ENCODE measurements at places on chromosomes 11 and 22. TPM values are rescaled to one million over a fixed set of nuclear protein-coding genes. Genes with fewer than 3 reads are reported as not detected.
A peak's percentile ranks its signal among the peaks of the same experiment; 100 is the strongest.

DNA sequence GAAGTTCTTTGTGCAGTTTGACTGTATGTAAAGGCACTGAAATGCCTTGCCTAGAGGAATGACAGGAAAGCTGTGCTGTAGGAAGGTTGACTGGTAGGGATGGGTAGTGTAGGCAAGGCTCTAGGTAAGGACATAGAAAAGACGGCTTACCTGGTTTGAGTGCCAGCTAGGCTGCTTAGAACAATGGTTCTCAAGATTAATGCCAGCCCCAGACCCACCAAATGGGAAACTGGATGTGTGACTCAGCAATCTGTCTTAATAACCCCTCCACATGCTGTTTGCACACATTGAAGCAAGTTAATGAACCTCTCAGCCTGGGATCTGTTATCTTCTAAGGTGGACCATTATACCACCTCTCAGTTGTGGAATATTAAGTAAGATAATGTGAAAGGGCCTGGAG lies 3.7 kb downstream of the RPS3 start:
- DNase-seq, result no peak

GRCh38 chr11:65355776-65356393 lies 1.3 kb downstream of the TIGD3 start:
- no peak for DNase-seq

- peak; percentile 48 for DNase-seq
Observed at GRCh38 chr22:47678048-47678447, 915.6 kb downstream of the TBC1D22A start.

DNA sequence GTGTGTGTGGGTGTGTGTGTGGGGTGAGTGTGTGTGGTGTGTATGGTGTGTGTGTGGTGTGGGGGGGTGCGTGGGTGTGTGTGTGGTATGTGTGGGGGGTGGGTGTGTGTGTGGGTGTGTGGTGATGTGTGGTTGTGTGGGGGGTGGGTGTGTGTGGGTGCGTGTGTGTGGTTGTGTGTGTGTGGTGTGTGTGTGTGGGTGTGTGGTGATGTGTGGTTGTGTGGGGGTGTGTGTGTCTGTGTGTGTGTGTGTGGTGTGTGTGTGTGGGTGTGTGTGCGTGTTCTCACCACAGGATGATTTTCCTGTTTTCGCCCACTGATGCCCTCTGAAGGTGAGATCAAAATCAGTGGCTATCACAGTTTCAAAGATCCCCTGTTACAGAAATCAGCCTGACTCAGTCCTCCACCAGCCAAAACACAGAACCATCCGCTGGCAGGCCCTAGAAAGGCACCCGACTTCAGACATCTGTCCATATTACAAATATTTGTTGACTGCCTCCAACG lies 24.7 kb downstream of the CPT1A start:
- DNase-seq, result no peak

GRCh38 chr22:22921575-22921974 lies 34.0 kb downstream of the IGLL5 start:
- no peak for DNase-seq

YPEL1 gene
- total RNA-seq, result 15.1 TPM

KCNJ5 gene
- not detected for total RNA-seq

KCNK4 gene
- total RNA-seq, result 0.43 TPM

DNA sequence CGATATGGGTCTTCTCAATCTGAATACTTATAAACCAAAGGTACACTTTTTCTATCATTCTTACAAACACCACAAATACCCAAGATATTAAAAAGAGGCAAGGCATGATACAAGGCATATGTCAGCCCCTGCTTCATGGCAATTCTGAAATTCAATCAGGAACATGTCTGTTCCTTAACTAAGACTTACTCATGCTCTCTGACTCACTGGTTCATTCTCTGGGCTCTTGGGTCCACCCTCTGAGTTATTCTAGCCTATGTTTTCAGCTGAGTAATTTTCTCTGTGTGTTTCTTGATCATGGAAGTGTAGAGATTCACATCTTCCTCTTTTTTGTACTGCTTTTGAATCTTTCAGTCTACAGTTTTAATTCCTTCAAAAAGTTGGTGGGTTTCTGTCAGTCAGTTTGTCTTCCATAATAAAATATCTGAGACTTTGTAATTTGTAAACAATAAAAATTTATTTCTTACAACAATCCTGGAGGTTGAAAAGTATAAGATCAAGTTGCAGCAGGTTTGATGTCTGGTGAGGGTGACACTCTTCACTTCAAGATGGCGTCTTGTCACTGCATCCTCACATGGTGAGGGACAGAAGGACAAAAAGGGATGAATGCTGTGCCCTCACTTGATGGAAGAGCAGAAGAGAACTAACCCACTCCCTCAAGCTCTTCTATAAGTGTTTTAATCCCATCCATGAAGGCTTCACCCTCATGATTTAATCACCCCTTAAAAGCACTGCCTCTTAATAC lies 211.7 kb downstream of the FAM76B start:
- DNase-seq, result no peak

All from osteocyte (in vitro differentiated cells).